Testis (tissue), 5 donors: ENCODE measurements at places on chromosomes 11 and 22.

GRCh38 chr11:130168105-130168504 is 8.5 kb downstream of the ST14 start:
- DNase-seq, result no peak

- DNase-seq, result peak; percentile 34
Measured at GRCh38 chr11:61102667-61103571, 630 bp downstream of the CD5 start.

DNA sequence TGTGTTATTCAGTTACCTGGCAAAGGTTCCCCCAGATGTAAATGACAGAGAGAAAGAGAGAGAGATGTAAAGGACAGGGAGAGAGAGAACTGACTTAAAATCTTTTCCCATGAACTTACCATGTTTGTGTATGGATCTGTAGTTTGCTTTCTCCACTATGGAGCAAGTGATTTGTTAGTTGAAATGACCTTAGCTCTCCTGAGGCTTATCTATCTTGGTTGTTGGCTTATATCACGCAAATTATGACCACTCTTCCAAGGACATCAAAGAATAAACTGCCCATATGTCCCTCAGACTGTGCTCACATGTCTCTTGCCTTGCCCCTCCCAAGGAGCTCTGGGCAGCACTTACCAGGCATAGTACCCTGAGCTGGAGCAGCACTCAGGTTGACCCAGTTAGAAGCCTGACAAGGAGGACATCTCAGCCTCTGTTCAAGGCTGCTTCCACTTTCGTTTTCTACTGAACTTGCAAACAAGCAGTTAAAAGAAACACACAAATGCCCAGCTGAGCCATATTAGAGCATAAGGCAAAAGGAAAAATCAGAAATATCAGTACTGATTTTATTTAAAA is 95.3 kb upstream of the RCN1 start:
- no peak for DNase-seq

DNA sequence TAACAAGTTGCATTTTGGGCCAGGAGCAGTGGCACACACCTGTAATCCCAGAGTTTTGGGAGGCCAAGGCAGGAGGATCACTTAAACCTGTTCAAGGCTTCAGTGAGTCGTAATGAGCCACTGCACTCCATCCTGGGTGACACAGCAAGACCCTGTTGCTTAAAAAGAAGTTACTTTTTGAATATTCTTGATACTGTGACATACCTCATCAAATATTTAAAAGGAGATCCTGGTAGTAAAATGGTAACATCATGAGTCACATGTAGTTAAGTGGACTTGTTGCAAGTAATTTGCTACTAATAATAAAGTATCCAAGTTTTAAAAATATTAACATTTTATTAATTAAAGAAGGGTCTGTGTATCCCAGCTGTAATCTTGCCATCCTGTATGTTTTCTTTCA is 18.3 kb downstream of the HMGXB4 start:
- no peak for DNase-seq

- DNase-seq, result no peak
Measured at GRCh38 chr22:48440673-48441552, 1386.8 kb downstream of the BRD1 start.

DNA sequence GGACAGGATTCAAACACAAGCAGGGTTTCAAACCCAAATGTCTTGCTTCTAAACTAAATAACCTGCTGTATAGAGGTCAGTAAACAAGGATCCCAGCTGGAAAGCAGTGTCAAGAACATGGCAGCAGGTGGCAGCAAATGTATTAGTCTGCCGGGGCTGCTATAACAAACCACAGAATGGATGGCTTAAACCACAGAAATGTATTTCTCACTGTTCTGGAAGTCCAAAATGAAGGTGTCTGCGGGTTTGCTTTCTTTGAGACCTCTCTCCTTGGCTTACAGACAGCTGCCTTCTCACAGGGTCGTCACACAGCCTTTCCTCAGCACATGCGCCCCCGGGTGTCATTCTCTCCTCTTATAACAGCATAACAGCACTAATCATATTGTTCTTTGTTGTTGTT is 65.1 kb upstream of the LRRC55 start:
- peak; percentile 52 for DNase-seq

- no peak for DNase-seq
Measured at GRCh38 chr11:7892059-7892699, 38.9 kb downstream of the OR10A6 start.

DNA sequence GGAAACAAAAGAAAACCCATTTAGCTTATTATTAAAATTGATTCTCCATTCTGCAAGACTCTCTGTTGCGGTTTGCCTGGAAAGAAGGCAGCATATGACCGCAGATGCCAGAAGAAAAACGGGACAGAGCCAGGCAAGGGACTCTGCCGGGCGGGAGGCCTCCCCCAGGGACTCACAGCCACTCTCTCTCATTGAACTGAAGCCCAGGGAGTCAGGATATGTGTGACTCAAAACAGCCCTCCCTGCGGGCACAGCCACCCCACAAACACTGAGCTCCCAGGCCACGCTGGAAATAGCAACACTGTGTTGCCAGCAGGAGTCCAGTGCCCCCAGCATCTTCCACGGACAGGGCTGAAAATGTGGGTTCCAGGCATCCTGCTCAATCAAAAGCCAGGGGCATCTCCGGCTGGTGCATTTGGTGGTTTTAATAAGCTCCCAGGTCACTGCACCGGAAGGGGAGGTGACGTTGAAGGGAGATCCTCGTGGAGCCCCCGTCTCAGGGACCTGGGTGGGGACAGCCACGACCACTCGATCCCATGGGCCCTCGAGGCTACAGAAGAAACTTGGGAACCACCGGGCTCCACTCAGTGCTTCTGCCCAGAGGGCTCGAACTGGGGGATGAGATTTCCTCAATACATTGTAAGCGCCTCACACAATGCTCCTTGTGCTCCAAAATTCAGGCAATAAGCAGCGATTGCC is 624.5 kb downstream of the TBC1D22A start:
- DNase-seq, result no peak

DNA sequence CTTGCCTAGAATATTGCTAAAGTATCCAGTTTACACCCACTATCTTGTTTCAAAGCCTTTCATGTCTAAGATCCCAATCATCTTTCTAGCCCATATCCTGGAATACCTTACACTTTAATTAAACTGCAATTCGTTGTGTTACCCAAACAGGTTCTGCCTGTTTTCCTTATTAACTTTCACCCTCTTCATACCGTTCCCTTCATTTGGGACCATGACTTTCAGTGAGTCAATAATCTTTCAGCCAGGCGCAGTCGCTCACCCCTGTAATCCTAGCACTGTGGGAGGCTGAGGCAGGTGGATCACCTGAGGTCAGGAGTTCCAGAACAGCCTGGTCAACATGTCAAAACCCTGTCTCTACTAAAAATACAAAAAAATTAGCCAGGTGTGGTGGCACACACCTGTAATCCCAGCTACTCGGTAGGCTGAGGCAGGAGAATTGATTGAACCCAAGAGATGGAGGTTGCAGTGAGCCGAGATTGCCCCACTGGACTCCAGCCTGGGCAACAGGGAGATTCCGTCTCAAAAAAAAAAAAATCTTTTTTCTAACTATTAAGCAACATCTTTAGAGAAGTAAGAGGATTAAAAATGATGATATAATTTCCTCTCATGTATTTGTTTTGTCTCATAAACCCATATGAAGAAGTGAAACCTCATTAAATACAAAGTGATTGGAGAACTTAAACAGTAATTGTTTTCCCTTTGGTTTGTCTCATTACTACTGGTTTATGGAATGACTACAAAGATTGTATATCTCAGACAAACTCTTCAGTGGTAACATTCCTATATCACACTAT is 20.7 kb downstream of the DMC1 start:
- DNase-seq, result no peak

GRCh38 chr22:48968201-48968959 is 859.3 kb downstream of the BRD1 start:
- peak; percentile 13 for DNase-seq

GRCh38 chr11:65448418-65449105 is 26.0 kb downstream of the NEAT1 start:
- DNase-seq, result no peak

DNA sequence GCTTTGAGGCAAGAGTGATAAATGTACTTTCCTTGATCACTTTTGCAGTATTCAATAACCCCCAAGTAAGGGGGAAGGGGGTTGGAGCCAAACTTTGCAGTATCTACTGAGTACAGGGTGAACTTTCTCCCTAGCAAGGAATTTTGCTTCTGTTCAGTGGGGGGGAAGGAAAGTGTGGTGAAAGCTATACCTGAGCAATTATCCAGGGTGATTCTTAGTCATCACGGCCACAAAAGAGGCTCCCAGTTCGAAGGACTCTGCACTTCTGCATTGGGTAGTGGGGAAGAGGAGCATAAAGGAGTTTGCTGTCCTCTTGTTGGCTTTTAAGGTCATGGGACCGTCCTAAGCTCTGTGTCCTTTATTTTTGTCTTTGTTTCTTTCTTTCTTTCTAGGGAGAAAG is 346.5 kb upstream of the SYN3 start:
- no peak for DNase-seq

- DNase-seq, result no peak
Measured at GRCh38 chr22:36148411-36148810, 12.1 kb downstream of the APOL3 start.

- DNase-seq, result no peak
Measured at GRCh38 chr11:11025087-11025486, 167.2 kb upstream of the ZBED5 start.

GRCh38 chr11:116122697-116123472 is 618.7 kb upstream of the CADM1 start:
- DNase-seq, result no peak

GRCh38 chr11:78748918-78749690 is 174.4 kb upstream of the NARS2 start:
- DNase-seq, result no peak

DNA sequence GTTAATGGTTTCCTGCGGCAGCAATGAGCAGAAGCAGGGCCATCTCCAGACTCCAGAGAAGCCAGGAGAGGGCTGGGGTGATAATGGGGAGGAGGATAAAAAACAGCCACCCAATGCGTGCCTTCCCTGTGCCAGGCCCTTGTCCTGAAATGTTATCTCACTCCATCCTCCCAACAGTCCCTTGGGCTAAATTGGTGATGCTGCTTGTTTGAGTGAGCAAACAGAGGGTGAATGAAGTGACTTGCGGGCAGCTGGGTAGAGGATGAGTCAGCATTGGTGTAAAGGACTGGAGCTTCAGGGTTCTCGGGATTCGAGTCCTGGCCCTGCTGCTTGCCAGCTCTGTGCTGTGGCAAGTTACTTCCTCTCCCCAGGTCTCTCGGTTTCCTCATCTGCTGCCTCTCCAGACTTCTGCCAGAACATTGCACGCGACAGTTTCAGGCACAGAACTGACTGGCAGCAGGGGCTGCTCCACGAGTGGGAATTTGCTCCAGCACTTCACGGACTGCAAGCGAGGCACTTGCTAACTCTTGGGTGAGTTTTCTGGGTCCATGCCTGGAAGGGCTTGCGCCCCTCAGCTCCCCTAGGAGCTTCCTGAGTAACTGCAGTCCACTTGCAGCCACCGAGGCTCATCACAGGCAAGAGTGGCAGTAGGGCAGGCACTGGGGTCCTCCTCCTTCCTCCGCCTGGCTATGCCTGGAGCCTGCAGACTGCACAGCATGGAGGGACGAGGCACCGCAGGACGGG is at the start of gene P2RY6:
Gene P2RY6, plus strand, starts transcription at position 403 of the 744 bp plus-strand sequence. CDS start 24,181 bp downstream, outside the sequence.
- DNase-seq, result no peak

GRCh38 chr11:86301742-86302091 is 323 bp upstream of the HIKESHI start:
- no peak for DNase-seq

- no peak for DNase-seq
Measured at GRCh38 chr11:46930089-46930488, 6.5 kb upstream of the CSTPP1 start.

DNA sequence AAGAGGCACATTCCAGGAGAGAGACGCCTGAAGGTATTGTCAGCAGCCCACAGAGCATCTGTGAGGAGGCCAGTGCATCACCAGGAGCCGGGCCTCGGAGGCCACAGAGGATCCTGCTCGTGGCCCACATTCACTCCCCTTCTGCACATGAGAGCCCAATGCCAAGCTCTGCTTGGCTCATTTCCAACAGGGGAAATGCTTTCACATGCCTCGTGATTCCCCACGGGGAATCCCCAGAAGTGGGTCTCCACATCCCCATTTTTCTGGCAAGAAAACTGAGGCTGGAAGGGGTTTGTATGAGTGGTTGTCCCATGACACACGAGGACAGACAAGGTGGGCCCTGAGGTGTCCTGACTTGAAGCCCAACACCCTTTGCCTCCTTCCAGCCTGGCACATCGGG is 34.4 kb downstream of the TP53I11 start:
- no peak for DNase-seq

DNA sequence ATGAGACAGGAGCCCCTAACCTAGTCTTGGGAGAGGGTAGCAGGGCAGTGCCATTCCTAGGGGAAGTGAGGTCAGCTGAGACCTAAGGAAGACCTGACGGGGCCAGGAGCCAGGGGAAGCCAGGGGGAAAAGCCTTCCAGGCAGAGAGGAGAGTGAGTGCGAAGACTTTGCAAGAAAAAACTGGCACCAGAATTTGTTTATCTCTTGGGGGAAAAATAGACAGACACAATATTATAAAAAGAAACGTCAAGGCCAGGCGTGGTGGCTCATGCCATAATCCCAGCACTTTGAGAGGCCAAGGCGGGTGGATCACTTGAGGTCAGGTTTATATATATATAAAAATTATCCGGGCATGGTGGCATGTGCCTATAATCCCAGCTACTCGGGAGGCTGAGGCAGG is 26.9 kb upstream of the TESMIN start:
- DNase-seq, result peak; percentile 49

GRCh38 chr11:66787934-66788758 is 55.1 kb upstream of the RCE1 start:
- no peak for DNase-seq
